ENCODE measurements at places on chromosomes 2 and 18.

DNA sequence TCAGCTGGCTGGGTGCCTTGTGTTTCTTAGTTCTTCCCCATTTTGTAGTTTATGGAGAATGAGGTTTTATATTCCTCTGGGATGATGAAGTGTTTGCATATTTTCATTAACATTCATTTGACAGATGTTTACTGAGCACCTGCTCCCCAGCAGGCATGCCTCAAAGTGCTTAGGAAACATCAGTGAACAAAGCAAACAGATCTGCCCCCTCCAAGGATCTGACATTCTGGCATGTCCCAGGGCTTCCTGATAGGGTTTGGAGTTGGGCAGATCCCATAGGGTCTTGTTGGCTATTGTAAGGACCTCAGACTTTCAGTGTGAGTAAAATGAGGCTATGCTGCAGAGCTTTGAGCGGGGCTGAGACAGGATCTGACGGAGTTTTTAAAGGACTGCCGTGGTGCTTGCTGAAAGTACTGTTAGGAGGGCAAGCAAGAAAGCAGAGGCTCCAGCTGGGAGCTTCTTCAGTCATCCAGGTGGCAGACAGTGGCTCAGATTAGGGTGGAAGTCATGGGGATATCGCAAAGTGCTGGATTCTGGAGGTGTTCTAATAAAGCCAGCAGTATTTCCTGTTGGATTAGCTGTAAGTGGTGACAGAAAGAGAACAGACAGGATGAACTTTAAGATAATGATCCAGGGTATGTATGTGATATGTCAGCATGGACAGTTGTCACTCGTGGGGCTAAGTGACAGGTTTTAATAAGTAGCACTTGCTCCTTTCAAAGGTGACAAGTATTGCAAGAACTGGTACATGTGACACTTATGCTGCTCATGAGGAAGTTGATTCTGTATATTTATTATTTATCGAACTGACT is 11.3 kb upstream of the IAH1 start:
- no peak for DNase-seq

- DNase-seq = no peak
Measured at GRCh38 chr2:1731963-1732768, 12.1 kb downstream of the PXDN start.

GRCh38 chr2:2333076-2333475 is 2.0 kb upstream of the MYT1L start:
- DNase-seq = no peak

- DNase-seq = no peak
Measured at GRCh38 chr2:188808947-188809355, 165.2 kb upstream of the COL3A1 start.

DNA sequence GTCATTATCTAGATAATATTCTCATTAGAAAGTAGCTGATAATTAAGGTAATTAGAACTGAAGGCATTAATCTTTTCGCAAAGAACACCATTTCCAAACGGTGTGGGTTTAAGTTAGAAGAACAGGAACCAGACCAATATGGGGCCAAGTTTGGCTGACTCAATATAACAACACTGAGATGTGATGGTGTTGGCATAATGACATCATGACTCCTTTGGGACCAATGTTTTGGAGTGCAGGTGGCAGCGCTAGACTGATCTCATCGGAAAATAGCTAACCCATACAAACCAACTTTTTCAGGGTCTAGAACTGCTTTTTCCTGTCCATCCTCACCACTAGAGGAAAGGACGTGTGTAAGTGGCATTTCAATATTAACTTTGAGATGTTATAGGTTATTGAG is 1171.7 kb upstream of the ZEB2 start:
- no peak for DNase-seq

- DNase-seq = no peak
Measured at GRCh38 chr2:9791711-9792110, 51.6 kb upstream of the TAF1B start.

DNA sequence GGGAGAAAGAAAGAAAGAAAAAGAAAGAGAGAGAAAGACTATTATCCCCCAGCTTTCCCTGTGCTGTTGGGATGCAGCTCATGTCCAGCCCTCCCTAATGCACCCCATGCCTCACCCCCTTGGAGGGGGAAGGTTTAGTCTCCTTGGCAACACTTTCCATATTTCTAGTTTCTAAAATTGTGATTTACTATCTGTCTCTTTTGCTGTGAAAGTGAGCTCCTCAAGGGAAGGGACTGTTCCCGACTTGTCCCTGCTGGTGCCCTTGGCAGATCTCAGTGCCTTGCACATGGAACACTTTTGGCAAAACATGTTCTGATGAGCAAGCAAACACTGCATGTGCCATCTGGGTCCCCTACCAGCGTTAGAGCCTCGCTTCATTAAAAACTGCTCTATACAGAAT is 11.7 kb upstream of the NAPG start:
- DNase-seq = no peak

GRCh38 chr2:25885933-25886332 is 7.6 kb upstream of the ASXL2 start:
- no peak for DNase-seq

DNA sequence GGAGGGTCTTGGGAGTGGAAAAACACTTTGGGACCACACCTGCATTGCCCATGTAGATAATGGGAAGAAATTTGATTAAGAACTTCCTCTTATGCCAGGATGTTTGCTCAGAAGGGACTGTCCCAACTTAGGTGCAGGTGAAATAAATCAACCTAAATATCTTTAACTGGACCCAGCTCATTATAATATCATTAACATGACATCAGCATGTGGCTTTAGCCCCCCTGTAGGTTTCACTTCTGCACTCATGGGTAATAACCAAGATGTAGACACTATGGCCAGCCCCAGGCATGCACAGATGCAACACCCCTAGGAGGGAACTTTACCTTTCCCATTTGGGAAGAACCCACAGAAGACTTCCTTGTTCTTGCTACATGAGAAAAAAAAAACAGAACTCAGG is 227.4 kb upstream of the ZNF804A start:
- no peak for DNase-seq

- no peak for DNase-seq
Measured at GRCh38 chr18:43893001-43893637, 615.8 kb upstream of the SYT4 start.

GRCh38 chr18:78390952-78391348 is 588.7 kb upstream of the SALL3 start:
- no peak for DNase-seq

GRCh38 chr18:59459369-59460071 is 100.5 kb upstream of the LMAN1 start:
- peak; percentile 25 for DNase-seq
